ENCODE measurements at places on chromosomes 7 and 10. TPM values are rescaled to one million over a fixed set of nuclear protein-coding genes. Genes with fewer than 3 reads are reported as not detected.

DNA sequence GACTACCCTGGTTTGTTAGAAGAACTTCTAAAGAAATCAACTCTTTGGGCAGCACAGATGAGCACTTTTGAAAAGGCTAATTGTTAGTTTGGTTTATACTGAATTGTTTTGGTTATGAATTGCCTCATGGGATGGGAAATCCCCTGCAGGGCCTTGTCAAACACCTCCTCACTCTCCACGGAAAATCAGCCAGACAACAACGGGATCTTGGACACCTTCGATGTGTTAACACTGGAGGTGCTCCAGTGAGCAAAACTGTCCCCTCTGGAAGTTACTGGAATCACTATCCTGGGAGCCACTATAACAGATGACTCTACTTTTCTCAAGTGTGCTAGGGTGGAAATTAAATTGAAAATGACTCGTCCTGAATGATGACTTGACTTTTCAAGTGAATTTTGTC, 38.7 kb downstream of the CDK6 start:
- no peak for DNase-seq

The BLNK gene
- 0.08 TPM for total RNA-seq

GRCh38 chr10:68271196-68271882, 39.4 kb upstream of the ATOH7 start:
- DNase-seq: no peak

The KCND2 gene
- total RNA-seq: not detected

The DYNC1I1 gene
- 0.13 TPM for total RNA-seq

The FOXI2 gene
- not detected for total RNA-seq

GRCh38 chr7:26390016-26390415, 98.4 kb downstream of the SNX10 start:
- no peak for DNase-seq

The MYL7 gene
- total RNA-seq: not detected

- no peak for DNase-seq
Measured at GRCh38 chr10:80472234-80473095, 18.4 kb downstream of the TSPAN14 start.

GRCh38 chr10:71228875-71229675, 16.7 kb downstream of the UNC5B start:
- DNase-seq: no peak

GRCh38 chr10:79049931-79050895, 18.6 kb upstream of the ZMIZ1 start:
- DNase-seq: no peak

DNA sequence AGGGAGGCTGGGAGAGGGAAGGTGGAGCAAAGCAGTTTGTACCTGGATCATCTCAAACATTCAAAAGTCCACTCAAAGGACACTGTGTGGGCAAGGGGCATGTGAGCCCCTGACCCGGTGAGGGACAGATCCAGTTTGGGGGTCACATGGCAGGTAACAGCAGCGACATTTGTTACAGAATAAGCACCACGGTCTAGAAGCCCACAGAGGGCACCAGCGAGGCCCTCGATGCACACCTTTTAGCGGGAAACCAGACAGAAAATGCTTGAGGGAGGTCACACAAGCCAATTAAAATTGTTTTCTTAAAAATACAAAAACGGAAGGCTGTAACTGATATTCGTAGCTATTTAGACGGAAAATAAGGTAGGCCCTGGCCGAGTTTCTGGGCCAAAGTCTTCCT, 144.4 kb downstream of the ZMYND11 start:
- DNase-seq: peak; percentile 6

GRCh38 chr7:70068531-70068930, 470.3 kb downstream of the AUTS2 start:
- DNase-seq: no peak

GRCh38 chr7:42833411-42833810, 78.5 kb downstream of the C7orf25 start:
- DNase-seq: no peak

DNA sequence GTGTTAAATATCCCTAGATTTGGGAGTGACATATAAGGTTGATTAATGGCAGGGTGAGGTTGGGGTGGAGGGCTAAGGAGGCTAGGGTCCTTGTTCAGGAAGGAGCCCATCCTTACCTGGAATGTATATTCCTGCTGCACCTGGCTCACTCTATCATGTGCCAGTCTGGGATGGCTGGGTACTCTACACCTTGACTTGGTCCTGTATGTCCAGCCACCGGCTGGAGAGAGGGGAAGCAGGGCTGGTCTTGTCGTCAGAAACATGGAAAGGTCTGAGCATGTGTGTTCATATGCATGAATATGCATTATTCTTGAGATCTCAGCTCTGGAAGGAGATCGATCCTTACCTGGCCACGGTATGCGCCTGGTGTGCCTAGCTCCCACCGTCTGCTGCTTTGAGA, 33.2 kb downstream of the TMEM270 start:
- no peak for DNase-seq

The DPP6 gene
- total RNA-seq: not detected

The ANXA8L1 gene
- not detected for total RNA-seq

DNA sequence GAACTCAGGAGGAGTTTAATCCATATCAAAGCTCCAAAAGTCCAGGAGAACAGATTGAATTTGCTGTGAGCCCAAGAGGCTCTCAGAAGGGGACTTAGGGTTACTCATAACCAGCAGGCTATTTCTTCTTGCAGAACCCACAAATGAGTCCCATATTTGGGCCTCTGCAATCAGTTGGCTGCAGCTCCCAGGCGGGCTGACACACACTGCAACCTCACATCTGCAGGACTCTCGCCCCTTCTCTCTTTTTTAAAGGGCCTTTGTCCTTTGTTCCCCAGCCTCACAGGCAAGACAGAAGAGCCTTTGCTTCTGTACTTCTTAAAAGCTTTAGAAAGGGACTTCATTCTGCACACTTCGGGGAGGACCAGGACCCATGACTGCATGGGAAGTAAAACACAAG, 26.7 kb downstream of the CREB3L2 start:
- no peak for DNase-seq

GRCh38 chr7:156659203-156659602, 18.6 kb downstream of the RNF32 start:
- no peak for DNase-seq

GRCh38 chr10:35259769-35260397, 76.4 kb upstream of the CCNY start:
- DNase-seq: no peak

The KLLN gene
- 0.28 TPM for total RNA-seq

Data from HT-29 (cell line).